Left lung (tissue), 14 donors: ENCODE measurements at places on chromosomes 16 and 17. TPM values are rescaled to one million over a fixed set of nuclear protein-coding genes. Genes with fewer than 3 reads are reported as not detected.

Gene PPP1R27
- polyA plus RNA-seq = not detected

Gene UBE2Z
- 104 TPM for polyA plus RNA-seq

Gene VMO1
- 0.41 TPM for polyA plus RNA-seq

Gene LHX1
- polyA plus RNA-seq = not detected

Gene SPATA32
- polyA plus RNA-seq = 0.13 TPM

Gene CHST6
- polyA plus RNA-seq = 1.4 TPM

Gene EIF3CL
- polyA plus RNA-seq = 107 TPM

Gene FOXN1
- 0.10 TPM for polyA plus RNA-seq

DNA sequence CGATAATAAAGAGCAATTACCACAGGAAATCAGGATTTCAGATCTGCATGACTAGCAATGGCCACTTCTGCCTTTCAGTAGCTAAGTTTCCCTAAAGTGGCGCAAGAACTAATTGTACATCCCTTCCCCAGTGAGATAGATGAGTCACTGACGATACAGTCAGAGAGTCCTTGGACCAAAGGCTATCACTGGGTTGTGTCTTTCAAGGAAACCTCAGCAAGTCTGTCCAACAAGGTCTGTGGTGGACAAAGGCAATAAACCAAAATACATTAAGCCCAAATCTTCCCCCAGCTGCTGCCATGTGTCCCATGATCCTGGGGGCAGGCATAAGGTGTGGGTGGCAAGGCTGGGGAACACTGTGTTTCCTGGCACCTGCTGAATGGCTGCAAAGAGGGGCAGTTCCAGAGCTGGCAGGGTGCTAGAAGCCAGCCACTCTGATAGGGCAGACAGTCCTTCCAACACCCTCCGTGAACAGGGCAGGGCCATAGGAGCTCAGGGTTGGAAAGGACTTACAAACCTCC, 20.5 kb upstream of the MTMR4 start:
- DNase-seq = no peak

- DNase-seq = no peak
Observed at GRCh38 chr16:70427786-70428177, 11.1 kb downstream of the ST3GAL2 start.

- no peak for DNase-seq
Observed at GRCh38 chr17:6556121-6557039, at the start of gene PITPNM3. TSS of gene PITPNM3 (minus strand) at chr17:6556555. CDS start at chr17:6556406, 149 bp downstream.

DNA sequence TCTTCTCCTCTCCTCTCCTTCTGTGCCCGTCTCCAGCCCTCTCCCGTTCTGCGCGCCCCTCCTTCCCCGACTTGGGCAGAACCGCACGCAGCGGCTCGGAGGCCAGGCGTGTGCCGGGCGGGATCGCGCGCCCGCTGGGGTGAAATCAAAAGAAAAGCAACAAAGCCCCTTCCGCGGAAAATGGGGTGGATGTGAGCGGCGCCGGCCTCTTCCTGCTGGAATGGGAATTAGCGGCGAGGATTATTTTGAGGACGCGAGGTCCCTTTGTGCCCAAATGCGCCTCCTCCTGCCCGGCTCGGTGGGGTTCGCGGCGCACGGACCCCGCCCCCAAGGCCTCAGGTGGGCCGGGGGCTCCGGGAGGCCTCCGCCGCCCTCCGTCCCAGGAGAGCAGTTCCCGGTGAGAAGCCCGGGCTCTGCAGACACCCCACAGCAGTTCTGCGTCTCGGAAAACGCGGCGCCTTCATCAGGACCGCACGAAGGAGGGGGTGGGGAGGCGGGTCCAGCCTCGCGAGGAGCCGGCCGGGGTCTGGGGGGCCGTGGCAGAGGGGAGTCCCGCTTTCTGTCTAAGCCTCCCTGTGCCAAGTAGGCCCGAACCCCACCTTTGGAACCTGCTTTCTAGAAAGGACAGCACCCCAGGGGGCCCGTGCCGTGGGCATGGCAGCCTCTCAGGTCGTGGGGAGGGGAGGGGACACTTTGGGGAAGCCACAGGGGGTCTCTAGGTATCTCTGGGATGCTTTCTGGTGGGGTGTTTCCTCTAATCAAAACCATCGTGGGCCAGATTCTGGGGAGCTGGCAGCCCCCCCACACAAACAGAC, 91.0 kb upstream of the CBX4 start:
- no peak for DNase-seq

- DNase-seq = no peak
Observed at GRCh38 chr16:57747091-57747490, 11.5 kb downstream of the KATNB1 start.

DNA sequence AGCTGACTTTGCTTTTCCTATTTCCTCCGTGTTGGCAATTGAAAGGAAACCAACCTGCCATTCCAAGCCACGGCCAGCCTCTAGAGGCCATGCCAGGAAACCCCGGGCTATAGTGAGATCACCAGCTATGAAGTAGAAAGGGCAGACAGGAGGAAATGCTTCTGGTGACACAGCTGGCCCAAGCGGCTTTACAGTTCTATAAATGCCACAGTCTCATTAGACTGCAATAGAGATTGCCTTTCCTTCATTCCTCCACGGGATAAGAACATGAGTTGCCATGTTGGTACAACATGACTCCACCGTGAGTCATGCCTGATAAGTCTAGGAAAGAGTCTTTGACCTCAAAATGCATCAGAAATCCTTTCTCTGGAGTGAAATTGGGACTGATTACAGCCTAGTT, 384.9 kb downstream of the GRIN2A start:
- no peak for DNase-seq

- no peak for DNase-seq
Observed at GRCh38 chr17:36918211-36918691, 19.0 kb upstream of the LHX1 start.

DNA sequence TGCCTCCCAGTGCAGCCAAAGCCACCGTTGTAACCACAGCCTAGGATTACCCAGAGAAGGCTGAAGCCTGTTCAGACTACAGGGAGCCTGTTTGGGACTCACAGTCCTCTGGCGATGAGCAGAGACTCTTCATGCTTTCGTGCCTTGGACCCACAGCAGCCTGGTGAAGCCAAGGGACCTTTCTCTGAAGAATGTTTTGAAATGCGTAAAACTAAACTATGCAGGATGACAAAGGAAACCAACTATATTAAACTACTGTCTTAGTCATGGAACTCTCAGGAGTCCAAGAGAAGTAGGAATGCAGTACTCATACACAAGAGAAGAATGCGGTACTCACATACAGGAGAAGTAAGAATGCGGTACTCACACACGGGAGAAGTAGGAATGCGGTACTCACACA, 20.9 kb downstream of the ABR start:
- DNase-seq = no peak

DNA sequence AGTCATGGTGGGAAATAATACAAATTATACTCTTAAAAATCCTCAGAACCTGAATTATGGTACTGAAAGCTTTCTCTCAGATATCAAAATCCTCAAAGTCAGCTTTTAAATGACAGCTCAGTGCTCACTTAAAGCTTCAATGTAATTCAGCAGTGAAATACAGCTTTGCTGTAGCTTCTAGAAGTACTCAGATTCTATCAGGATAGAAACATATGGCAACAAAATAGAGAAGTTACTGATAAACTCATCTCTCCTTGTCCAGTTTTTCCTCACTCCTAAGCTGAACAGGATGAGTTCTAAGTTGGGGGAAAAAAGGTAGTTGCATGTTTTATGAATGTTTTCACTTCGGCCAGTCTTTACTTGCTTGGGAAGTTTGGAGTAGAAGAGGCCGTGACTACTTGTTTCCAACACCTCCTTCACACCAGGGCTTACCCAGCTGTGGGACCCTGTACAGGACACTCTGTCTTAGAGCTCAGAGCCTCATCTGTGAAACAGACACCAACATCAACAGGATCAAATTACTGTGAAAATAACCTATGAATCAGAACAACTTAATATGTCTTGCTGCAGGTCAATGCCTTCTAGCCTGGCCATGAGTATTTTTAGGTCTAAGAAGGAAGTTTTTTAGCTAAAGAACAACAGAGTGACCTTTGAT, 30.2 kb downstream of the OGFOD1 start:
- DNase-seq = no peak

- peak; percentile 83 for DNase-seq
Observed at GRCh38 chr16:4319454-4320421, 3.9 kb downstream of the GLIS2 start.

DNA sequence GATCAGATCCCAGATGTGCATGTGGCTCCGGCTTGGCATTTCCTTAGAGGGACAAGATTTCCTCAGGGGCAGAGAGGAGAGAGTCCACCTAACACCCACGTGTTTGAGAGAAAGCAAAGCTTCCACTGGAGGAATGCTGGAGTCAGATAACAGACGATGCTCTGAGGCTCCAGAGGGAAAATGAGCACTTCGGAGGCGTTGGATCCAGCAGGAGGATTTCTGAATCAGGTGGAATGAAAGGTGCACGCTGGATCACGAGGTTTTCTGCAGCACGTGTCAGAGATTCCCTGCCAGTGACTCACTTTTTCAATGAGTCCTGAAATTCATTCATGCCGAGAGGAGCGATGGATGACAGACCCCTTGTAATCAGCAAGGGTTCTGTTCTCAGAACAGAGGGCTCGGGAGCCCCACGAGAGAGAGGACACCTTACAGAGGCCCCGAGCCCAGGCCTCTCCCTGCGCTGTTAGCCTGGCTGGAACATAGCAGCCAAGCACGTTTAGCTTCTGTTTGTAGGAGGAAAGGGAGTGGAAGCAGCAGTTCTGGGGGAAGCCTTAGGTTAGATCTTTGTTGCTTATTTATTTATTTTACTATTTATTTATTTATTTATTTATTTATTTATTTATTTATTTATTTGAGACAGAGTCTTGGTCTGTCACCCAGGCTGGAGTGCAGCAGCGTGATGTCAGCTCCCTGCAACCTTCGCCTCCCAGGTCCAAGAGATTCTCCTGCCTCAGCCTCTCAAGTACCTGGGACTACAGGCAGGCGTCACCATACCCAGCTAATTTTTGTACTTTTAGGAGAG, 49.3 kb upstream of the JPH3 start:
- no peak for DNase-seq

DNA sequence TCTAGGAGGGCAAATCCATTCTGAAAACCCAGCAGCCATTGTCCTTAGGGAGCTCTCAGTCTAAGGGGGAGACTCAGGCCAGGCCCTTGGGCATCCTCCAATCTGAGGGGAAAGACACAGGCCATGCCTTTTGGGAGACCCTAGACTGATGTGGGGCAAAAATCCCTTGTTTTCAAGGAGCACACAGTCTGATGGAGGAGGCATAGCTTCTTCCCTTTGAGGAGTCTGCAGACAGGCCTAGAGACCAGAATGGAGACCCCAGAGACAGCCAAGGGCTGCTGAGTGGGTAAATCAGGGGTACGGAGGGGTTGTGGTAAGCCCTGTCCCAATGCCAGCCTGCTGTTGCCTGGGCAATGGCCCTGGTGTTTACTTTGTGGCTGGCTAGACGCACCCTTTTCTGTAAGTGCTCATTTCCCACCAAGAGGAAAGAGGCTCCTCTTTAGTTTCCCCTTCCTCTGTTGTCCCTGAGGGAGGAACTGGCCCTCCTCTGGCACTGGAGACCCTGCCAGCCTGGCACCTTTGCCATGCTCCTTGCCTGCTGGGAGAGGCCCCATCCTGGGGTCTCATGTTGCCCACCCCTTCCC, 19.3 kb downstream of the ARHGAP23 start:
- no peak for DNase-seq

DNA sequence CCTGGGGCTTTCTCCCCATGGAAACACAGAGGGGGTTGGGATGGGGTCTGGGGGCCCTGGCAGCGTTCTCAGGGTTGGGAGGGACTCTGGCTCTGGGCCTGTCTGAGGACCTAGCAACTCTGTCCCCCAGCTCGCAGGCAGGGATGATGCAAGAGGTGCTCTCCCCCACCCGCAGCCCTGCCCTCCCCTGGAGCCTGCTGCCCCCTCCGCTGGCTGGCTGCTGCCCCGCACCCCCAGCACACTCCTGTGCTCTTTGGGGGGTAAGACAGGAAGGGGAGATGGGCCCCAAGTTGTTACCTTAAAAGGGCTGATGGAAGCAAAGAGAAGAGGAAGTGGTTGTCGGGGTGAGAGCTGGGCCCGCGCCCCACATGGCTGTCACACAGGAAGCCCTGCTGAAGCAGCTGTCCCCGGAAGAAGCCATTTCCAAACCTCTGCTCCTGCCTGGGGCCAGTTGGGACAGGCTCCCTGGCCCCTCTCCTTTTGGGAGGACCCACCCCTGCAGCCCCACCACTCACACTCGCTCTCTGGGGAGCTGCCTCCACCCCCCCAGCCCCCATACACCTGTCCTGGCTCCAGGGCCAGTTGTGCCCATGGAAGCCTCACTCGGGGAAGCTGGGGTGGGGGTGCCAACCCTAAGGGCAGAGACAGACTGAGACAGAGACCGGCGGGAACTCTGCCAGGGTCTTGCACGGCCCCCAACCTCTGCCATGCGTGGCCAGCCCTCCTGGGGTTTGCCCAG, 2.5 kb downstream of the CORO1A start:
- DNase-seq = no peak

DNA sequence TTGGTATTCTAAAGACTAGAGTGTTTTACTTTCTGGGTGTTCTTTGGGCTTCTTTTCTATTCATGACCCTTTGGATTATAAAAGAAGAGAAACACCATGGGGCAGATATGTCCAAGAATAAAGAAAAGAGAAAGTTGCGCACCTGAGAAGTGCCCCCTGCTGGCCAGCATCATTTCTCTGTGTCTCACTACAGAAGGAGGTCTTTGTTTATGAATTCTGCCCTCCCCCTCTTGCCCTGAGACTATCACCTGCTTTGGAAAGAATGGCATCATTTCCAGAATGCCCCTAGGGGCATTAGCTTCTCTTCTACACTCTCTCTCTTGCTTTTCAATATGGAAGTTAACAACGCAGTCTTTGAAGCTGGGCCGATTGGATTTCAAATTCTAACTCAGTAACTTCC, 45.0 kb downstream of the CDH13 start:
- no peak for DNase-seq

GRCh38 chr17:44044071-44044470, 22.4 kb downstream of the LSM12 start:
- DNase-seq = peak; percentile 54

- DNase-seq = no peak
Observed at GRCh38 chr17:759964-760363, 7.9 kb upstream of the GEMIN4 start.

DNA sequence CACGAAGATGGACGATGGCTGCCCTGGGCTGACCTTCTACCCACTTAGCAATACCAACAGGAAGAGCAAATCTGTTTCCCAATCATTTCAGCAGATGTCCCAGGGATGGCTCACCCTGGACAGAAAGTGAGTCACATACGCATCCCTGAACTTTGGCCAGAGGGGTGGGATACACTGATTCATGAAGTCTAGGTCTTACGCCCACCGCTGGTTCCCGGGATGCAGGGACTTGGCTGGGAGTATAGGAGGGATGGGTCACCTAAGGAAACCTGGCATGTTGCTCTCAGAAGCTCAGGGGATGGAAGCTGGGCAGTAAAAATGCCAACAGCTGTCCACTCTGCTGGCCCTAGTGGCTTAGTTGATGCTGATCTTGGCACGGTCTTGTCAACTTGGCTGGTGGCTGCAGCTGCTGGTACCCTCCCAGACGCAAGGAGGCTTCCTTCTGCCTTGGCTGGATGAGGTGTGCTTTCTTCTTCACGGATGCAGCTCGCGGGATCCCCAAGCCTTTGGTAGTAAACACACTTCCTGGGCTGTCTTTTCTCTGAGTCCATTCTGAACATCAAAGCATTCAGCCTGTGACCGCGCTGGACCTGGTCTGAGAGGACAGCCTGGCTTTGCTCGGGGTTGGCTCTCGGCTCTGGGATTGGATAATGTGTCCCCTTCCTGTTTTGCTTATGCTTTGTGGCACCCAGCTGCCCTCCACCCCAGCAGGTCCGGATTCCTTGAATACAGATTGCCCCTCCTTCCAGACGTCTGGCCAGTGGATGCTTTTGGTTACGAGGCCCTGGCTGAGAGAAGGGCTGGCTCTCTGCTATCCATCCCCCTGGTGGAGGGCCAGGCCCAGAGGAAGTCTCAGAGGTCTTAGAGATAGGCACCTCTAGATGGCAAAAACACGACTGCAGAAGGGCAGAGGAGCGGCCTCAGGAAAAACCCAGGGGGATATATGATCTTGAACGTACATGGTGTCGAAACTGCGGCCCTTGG, 71.5 kb downstream of the RAP1GAP2 start:
- no peak for DNase-seq
